ENCODE measurements at places on chromosomes 5 and 9.
A peak's percentile ranks its signal among the peaks of the same experiment; 100 is the strongest.

DNA sequence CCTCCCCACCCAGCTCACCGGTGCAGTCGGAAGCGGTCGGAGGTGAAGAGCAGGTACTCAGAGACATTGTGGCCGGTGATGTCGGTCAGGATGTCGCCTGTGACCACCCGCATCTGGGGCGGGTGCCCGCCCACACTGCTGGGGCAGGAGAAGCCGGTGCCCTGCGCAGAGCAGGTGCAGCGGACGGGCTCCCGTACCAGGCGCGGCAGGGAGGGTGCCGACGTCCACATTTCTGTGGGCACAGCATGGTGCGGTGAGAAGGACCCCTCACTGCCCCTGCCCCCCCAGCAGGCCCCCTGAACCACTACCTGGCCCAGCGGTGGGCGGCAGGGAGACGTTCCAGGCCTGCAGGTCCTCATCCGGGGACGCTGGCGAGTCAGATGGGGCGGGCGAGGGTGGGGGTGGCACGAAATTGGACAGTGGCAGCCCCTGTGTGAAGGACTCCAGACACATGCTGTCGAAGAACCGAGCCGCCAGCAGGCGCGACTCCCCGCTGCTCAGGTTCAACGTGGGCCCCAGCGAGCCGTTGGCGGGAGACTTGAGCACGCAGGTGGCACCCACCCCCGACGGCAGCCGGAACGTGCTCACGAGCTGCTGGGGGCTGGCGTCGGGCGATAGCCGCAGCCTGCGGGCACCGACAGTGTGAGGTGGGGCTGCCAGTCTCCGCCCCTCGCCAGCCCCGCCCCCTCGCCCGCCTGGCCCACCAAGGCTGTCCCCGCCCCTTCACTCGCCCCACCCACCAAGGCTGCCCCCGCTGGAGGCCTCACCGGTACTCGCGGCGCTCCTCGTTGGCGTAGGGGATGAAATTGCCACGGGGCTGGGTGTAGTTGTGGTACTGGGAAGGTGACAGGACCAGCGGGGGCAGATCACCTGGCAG, 15.1 kb downstream of the ABCA2 start:
- peak; percentile 30 for DNase-seq

DNA sequence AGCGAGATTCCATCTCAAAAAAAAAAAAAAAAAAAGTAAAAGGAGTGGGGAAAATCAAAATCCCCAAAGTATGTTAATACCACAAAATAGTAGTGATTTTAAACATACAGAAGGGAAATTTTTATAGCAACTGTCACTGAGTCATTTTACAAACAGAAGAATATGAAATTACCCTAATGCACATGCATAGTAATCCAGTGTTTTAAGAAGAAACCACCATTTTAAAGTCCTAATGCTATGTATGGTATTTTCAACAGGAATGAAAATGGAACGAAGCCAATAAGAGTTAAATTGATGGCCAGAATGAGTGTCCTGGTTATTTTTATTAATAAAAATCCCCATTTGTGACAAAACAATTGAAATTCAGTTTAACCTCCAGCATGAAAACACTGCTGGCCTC, 26.7 kb upstream of the NXNL2 start:
- DNase-seq: no peak

DNA sequence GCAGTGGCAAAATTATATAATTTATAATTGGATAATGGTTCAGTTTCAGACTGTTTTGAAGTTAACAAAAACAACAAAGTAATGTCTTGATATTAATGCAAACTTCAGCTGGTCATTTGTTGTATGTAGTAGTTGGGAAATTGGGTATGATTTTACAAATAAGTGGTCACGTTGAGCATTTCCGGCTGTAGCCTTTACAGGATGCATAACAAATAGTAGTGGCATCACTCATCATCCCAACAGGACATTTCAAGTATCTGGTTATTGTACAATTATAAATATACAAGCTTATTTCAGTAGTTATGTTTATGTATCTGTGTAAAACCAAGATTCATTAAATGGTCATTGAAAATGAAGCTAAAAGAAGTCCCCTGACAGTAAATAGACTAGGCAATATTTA, 72.9 kb downstream of the SMIM15 start:
- DNase-seq: no peak

DNA sequence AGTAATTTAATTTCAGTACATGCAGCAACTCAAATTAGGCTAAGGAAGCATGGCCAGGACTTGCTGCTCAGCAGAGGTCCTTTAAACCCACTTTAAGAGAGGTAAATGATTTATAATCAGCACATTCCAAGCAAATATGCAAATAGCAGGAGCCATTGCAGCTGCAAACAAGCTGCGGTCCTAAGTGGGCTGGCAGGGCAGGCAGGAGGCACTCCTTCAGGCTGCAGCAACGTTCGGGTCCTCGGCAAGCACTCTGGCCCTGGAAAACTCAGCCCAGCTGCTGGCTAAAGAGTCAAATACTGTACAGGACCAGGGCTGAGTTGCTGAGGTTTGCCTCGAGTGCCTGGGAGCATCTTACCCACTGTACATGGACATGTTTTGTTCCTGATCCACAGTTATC, 126.9 kb downstream of the FSTL4 start:
- no peak for DNase-seq

DNA sequence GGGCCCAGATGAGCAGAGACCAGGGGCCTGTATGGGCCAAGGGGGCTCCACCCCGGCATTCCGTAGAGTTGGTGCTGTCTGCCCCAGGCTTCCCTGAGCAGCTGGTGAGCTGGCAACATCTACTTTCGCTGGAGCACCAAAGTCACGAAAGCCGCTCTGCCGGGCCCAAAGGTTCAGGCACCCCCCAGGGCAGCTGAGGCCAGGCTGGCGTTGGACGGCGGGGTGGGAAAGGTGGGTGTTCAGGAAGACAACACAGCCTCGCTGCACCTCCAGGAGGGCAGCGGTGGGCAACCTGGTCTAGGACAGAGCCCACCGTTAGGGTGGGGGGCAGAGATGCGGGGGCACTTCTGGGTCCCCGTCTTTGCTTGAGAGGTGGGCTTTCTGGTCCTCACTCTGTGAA, 30.1 kb upstream of the TMEM250 start:
- DNase-seq: no peak

GRCh38 chr9:438066-438465, 223.4 kb downstream of the DOCK8 start:
- peak; percentile 10 for DNase-seq

DNA sequence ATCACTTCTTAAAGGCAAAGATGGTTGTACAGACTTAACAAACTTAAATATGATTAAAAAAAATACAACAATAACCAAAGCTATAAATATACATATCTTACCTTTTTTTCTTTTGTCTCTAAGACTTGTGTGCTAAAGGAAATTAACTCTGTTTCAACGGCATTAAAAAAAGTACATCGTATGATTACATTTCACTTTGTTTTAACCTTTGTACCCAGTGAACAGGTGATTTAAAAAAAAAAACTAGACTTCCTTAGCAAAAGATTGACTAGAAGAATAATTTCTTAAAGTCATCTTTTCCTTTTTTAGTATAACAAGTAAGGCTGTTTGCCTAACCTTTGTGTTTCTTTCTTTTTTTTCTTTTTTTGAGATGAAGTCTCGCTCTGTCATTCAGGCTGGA, at the start of gene LRRC19:
Gene LRRC19 (minus strand): TSS at position 182 of the 400 bp plus-strand sequence. CDS start 5,978 bp downstream, outside the sequence.
- DNase-seq: no peak

DNA sequence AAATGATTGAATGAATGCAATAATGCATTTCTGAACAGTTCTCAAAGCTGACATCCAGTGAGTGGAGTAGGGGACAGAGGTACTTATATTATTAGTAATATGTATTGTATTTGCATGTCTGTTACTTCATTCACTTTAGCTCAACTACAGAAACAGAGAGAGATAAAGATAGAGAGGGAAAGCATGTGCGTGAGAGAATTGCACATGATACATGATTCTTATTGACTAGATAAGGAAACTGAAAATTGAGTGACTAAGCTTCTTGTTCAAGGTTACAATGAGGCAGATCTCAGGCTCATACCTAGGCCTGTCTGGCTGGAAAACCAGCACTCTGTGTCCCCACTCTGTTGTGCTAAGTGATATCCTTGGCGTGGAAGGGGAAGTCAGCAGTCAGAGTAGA, 337.7 kb upstream of the KLF4 start:
- peak; percentile 7 for DNase-seq

GRCh38 chr9:6007770-6008168, 7.7 kb downstream of the RANBP6 start:
- DNase-seq: peak; percentile 90

GRCh38 chr5:6806668-6807067, 93.4 kb downstream of the TENT4A start:
- no peak for DNase-seq

- no peak for DNase-seq
Observed at GRCh38 chr9:136900988-136901515, 14.7 kb downstream of the TRAF2 start.

- DNase-seq: peak; percentile 33
Observed at GRCh38 chr5:58759745-58760144, 176.9 kb downstream of the RAB3C start.

GRCh38 chr9:93219692-93220091, 35.8 kb downstream of the WNK2 start:
- DNase-seq: no peak

DNA sequence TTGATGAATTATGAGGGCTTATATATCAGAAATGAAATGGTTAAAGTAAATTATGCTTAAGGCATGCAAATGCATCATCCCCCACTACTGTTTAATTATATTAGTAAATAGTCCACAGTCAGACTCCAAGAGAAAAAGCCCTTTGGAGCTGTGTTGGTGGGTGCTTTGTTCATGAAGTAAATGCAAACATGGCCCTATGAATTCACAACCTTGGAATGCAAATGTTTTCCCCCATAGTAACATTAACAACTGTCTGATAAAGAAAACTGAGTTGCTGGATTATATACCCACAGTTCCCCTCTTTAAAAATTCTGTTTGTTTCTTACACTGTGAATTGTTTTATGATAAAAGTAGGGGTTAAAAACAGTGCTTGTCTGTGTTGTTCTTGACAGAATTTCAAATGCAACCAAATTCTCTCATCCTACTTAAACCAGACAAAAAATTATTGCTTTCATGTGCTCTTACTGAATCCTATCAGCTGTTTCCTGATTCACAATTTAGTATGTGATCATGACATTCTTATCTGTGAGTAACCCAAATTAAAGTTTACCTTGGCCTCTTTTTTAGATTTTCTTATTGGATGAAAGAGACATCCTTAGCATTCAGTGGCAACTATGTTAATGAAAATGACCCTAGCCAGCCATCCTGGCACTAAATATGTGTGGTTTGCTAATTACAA, 48.5 kb upstream of the SNCAIP start:
- DNase-seq: no peak

GRCh38 chr9:90953805-90954204, 152.2 kb downstream of the SYK start:
- no peak for DNase-seq

- no peak for DNase-seq
Observed at GRCh38 chr5:169655353-169655752, 18.3 kb downstream of the DOCK2 start.

GRCh38 chr9:16622541-16622940, 247.9 kb downstream of the BNC2 start:
- DNase-seq: no peak

GRCh38 chr9:113772121-113772810, 103.8 kb upstream of the ZNF618 start:
- no peak for DNase-seq

GRCh38 chr5:36417221-36417620, 115.5 kb upstream of the RANBP3L start:
- no peak for DNase-seq

DNA sequence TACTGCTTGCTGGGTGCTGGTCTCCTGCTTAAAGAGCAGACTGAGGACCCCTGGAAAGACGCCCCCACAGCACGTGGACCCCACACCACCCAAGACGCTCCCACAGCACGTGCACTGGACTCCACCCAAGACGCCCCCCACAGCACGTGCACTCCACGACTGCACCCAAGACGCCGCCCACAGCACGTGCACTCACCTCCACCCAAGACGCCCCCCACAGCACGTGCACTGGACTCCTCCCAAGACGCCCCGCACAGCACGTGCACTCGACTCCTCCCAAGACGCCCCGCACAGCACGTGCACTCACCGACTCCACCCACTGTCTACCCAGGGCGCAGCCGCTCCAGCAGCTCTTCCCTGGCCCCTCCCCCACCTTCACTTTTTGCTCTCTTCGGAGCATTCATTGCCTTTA, 50.5 kb downstream of the EHMT1 start:
- peak; percentile 49 for DNase-seq

- DNase-seq: no peak
Observed at GRCh38 chr5:11890777-11891176, 13.5 kb downstream of the CTNND2 start.

- DNase-seq: peak; percentile 79
Observed at GRCh38 chr5:175517824-175518450, 39.6 kb downstream of the SFXN1 start.

GRCh38 chr9:131885144-131885609, 145.3 kb upstream of the RAPGEF1 start:
- no peak for DNase-seq

DNA sequence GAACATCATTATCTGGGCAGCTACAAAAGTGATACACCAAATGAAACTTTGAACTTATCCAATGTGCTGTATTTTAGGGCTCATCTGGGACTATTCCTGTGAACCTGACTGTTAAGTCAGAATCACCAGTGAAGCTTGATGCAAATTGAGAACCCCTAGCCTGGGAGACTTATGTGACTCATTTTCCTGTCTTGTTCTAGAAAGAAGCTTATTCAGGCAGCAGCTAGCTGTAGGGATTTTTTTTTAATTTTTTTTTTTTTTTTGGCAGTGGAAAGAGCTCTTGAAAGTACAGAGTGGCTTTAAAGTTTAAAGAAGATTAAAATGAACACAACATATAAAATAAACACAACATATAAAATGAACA, 81.1 kb upstream of the TNFAIP8 start:
- DNase-seq: no peak

DNA sequence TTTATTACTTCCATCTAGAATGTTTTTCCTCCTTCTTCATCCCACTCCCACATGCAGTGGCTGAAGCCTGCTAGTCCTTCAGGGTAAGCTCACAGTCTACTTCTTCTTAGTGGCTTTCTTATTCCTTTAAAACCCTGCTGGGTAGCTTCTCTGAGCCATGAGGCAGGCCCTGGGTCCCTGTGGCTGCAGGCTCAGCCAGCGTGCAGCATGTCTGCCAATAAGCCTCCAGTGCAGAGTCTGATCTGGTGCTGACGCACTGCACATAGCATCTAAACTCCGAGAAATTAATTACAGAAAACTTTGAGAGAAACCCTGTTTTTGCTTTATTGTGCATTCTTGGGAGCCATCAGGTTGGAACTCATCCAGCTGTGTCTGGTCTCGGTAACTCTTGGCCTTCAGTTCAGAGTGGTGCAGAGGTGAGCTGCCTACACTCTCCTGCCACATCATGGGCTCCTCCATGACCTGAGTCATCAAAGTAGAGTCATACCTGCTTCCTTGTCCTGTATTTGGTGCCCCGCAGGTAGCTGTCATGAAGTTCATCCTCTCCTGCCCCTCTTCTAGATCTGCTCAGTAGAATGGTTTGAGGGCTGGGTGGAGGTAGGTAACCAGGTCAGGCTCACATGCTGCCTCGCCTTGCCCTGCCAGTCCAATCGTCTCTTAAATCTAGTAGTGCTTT, 339.4 kb downstream of the KDM4C start:
- DNase-seq: no peak

- DNase-seq: no peak
Observed at GRCh38 chr9:87109231-87109631, 161.9 kb upstream of the GAS1 start.

GRCh38 chr9:131980267-131981016, 99.2 kb downstream of the MED27 start:
- no peak for DNase-seq

GRCh38 chr5:138330813-138331448, 673 bp downstream of the CDC25C start:
- DNase-seq: no peak

- no peak for DNase-seq
Observed at GRCh38 chr9:77305622-77306400, 128.5 kb downstream of the VPS13A start.
